ENCODE measurements at places on chromosomes 5 and 9.
A peak's percentile ranks its signal among the peaks of the same experiment; 100 is the strongest.

- DNase-seq: no peak
These were observed 745.0 kb upstream of the ACO1 start for GRCh38 chr9:31639451-31639850.

- no peak for DNase-seq
These were observed 27.2 kb downstream of the SCAMP1 start for GRCh38 chr5:78387468-78388153.

DNA sequence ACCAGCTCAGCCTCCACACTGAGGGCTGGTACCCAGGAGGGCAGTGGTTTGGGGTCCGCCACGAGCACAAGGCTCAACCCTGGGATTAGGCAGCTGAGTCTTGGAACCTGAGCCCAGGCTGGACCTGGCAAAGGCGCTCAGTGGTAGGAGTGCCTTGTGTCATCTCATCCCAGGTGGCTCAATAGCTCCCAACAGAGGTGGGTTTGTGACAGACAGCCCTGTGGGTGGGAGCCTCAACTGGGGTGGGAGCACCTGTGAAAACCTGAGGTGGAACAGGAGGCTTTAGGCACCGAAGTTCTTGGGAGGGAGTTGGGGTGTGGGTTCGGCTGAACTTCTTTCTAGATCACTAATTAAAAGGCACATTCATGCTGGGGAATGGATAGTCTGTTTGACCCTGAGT, 35.2 kb upstream of the SMU1 start:
- peak; percentile 8 for DNase-seq

DNA sequence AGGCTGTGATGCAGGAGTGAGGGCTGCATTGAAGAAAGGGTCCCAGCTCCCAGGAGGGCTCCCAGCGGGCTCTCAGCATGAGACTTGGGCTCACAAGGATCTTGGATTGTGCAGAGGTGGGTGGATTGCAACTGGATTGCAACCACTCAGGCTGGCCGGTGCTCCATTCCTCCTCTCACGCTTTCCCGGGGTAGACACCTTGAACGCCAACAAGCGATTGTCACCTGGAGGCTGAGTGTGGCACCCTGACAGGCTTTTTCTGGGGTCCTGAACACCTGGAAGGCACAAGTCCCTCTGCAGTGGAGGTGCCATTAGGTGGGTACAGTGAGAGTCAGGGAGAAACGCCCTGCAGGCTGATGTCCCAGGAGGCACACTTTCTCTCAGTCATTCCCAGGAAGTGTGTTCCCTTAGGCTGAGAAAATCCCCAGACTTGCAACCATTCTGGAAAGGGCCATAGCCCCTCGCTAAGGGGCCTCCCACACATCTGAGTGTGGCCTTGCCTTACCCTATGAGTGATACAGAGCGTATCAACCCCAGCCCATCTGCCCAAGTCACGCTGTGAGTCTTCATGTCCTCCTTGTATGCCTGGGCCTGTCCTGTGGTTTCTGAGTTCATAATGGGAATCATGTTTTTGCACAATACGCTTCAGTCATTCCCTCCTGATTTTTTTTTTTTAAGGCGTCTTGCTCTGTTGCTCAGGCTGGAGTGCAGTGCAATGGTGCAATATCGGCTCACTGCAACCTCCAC, 488.1 kb downstream of the IRX1 start:
- DNase-seq: no peak

- no peak for DNase-seq
These were observed 297.2 kb downstream of the SPOCK1 start for GRCh38 chr5:137201876-137202275.

DNA sequence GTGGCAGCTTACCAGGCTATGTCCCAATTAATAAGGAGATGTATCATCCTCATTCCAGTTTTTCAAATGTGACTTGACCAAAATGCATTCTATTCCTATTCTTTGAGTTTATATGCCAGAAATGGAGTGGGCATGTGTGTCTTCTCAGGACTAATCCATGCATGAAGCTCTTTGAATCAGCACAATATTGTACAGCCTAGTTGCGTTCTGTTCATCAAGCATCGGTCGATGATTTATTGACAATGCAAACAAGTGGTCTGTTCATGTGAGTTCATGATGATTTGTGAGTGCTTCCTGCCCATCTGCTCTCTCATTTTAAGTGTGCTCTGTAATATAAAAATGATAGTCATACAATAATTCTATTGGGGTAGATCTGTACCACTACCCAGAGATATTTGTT, 48.3 kb downstream of the PALM2AKAP2 start:
- no peak for DNase-seq

- no peak for DNase-seq
These were observed 2.9 kb downstream of the PBX3 start for GRCh38 chr9:125749951-125750626.

DNA sequence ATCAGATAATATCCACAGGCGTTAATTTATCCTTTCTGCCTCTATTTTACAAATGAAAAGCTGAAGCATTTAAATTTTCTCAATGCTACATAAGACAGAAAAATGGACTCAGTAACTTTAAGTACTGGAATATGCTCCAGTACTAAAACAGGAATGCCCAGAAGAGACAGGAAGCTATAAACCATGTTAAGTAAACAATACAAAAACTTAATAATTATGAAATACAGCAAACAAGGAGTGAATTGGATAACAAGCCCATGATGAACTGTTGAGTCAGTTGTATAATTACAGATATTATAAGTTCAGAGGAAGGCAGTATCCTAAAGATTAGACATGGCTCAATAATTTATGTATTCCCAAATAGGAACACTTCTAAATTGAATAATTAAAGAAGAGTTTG, 148.5 kb downstream of the CHSY3 start:
- DNase-seq: no peak

DNA sequence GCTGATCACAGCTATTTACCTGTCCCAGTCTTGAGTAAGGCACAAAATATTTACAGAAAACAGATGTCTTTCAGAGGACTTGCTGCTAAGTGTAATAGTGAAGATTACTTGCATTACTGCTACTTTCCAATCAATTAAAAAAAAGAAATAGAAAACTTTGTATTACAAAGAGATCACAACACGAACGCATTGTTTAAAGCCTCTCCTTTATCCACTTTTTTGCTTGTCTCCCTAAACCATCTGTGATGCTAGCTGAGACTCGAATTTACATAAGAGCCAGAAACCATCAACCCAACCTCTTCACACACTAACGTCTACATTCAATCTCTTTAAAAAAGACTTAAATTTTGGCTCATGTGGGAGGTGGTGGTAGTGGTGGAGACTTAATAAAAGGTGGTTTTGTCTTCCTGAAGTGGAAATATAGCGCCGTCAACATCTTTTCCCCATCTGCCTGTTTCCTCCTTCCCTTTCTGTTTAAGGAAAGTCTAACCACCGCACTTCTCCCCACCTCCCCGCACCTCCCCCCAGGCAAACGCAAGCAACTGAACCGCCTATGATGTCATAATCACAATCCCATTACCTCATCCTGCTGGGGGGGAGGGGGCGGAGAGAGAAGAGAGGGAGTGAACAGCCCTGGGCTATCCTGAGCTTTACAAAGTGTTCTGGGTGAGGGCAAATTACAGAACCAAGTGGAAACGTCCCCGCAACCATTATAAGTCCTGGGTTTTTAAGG, 948 bp upstream of the FAM53C start:
- DNase-seq: peak; percentile 92

DNA sequence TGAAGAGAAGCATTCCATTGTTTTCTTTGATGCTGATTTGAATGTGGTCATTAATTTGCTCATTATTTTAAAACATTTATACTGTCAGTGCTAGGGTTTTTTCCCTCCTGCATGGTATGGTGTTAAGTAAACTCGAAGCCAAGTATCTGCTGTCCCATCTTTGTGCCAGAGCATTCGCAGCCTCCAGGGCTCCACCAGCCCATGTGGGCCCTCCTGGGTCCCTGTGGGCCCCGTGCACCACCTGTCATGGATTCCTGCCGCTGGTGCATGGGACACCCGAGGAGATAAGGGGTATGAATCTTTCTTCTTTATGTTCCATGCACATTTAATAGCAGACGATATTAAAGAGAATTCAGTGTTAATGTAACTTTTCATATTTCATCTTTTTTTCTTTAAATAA, 95.1 kb downstream of the TRIO start:
- no peak for DNase-seq

GRCh38 chr9:136080716-136081112, 14.4 kb downstream of the NACC2 start:
- no peak for DNase-seq

GRCh38 chr9:16028548-16028947, 475.7 kb downstream of the CCDC171 start:
- DNase-seq: no peak
